Mesenteric fat pad (tissue), 1 donor: ENCODE measurements at places on chromosomes 3 and 15. TPM values are rescaled to one million over a fixed set of nuclear protein-coding genes. Genes with fewer than 3 reads are reported as not detected.

The CAPN7 gene
- total RNA-seq = 41.3 TPM

The COL6A5 gene
- not detected for total RNA-seq

DNA sequence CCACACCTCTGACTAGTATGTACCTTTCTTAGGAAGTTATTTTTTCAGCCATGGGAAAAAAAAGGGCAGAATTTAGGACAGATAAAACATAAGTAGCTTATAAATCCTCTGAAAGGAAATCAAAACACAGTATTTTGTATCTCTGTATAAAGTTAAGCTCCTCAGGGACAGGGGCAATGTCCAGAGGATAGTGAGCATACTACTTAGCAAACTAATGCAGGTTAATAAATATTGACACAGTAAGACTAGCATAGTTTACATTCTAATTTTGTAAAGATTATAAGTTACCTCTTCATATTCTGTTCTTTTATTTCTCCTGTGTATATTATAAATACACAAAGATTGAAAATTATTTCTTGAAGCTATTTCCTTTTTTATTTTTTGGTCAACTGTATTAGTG, 2.1 kb downstream of the UBE3A start:
- DNase-seq = no peak

GRCh38 chr3:35635926-35636683, 3.2 kb upstream of the ARPP21 start:
- DNase-seq = no peak

The TUSC7 gene
- total RNA-seq = not detected

- DNase-seq = no peak
These were observed 871.0 kb upstream of the CFAP20DC start for GRCh38 chr3:59920822-59921221.

DNA sequence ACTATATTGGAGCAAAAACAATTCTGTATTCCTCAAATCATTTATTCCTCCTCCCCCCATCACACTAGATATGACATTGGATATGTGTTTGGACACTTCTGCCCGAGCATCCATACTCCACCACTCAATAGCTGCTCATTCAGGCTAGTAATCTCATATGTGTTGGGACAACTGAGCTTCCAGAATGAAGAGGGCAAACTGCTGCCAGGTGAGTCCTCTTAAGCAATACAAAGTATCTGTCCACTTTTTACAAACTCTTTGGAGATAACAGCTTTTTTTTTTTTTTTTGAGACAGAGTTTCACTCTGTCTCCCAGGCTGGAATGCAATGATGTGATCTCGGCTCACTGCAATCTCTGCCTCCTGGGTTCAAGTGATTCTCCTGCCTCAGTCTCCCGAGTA, 5.4 kb upstream of the TNFSF10 start:
- DNase-seq = no peak

DNA sequence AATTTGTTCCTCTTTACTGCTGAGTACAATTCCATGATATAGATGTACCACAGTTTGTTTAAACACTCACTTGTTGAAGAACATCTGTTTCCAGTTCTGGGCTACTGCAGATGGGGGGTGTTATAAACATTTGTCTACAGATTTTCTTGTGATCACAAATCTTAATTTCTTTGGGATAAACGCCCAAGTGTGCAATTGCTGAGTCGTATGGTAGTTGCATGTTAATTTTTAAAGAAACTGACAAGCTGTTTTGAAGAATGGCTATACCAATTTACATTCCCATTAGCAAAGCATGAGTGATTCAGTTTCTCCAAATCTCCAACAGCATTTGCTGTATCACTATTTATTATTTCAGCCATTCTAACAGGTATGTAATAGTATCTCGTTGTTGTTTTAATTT, 242.0 kb upstream of the MRPL3 start:
- DNase-seq = no peak

The AGBL1 gene
- not detected for total RNA-seq

- no peak for DNase-seq
These were observed 309.4 kb upstream of the WNT5A start for GRCh38 chr3:55796533-55796932.

GRCh38 chr3:127044996-127045395, 62.1 kb downstream of the PLXNA1 start:
- DNase-seq = no peak

- DNase-seq = no peak
These were observed 33.3 kb downstream of the CA12 start for GRCh38 chr15:63348392-63348791.

GRCh38 chr3:160981217-160981938, 123.8 kb downstream of the B3GALNT1 start:
- DNase-seq = no peak

DNA sequence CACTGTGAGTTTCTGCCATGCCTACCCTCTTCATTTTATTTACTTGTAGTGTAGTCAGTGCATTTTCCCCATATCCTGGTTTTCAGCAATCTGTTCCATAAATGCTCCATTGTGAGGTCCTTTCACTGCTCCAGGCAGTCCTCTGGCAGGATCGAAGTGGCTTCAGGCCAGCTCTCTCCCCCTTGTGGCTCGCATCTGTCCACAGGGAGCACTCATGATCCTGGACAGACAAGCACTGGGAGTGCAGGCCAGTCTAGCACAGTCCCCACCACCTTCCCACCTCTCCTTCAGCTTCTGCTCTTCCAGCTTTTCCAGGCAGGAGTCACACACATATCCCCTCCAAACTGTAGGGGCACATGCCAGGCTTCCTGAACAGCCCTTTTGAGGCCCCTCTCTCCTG, 173.6 kb downstream of the PPM1L start:
- DNase-seq = no peak

The ZCWPW2 gene
- total RNA-seq = 0.51 TPM

The OSBPL10 gene
- 18.9 TPM for total RNA-seq

DNA sequence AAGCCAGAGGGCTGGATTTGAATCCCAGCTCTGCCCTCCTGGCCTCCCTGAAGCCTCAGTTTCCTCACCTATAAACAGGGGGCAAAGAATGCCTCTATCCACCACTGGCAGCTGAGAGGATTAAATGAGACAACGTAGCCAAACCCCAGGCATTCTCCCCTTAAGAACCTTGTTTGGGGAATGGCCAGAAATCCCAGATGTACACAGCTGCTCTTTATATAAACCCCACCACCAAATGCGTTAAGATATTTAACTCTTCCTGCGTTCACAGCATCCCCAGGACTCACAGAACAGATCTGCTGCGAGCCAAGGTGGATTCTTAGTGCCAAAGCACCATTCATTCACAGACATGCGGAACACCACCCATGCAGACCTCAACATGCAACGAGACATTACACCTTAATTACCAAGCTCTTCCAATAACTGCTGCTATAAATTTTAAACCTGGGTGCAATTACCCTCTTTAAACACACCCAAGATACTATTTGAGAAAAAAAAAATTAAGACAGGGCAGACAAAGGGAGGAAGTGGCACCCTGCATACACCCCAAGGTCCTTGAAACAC, 5.2 kb downstream of the TLE3 start:
- no peak for DNase-seq

GRCh38 chr15:40003116-40003916, 35.7 kb downstream of the SRP14 start:
- DNase-seq = no peak

DNA sequence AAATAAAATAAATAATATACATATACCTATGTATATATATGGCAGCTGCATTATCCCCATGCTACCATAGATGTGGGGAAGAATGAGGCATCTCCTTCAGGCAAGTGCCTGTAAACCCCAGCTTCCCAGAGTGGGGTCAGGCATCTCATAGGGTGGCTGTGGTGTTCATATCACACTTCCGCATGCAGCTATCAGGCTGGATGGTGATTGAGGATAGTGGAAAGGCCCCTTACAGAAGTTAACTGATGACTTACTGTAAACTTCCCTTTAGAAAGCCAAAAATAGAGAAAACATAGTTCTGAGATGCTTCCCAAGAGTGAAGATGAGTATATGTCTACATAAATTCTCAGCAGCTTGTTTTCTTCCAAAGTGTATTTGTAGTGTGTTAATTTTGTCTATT, 3.5 kb upstream of the PP2D1 start:
- no peak for DNase-seq

DNA sequence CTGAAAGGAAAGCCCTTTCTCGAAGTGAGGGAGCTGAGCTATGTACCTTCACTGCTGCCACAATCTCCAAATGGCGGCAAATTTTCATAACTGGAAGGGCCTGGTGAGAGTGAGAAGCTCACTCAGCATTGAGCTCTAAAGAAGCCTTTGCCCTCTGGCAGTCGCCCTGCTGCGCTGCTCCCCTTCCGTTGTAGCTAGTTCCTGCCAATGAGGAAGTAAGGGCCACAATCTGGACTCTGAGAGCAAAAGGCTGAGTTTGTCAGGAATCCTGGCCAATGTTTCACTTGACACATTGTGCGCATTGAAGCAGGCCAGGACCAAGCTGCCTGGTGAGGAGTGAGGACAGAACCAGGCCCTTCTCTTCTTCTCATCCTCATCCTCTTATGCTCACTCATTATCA, 579.5 kb downstream of the PDCD6IP start:
- no peak for DNase-seq

The ZNF80 gene
- not detected for total RNA-seq

The PIGZ gene
- 10.2 TPM for total RNA-seq

DNA sequence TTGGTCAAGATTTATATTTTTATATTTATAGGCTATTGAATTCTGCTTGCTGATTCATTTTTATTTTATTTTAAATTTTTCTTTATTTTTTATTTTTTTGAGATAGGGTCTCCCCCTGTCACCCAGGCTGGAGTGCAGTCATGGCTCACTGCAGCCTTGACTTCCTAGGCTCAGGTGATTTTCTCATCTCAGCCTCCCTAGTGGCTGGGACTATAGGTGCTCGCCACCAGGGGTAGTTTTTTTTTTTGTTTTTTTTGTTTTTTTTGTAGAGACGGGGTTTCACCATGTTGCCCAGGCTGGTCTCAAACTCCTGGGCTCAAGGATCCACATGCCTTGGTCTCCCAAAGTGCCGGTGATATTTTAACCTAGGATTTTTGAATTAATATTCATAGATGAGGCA, 31.2 kb downstream of the NR2E3 start:
- no peak for DNase-seq

The ITGB5 gene
- 339 TPM for total RNA-seq

- DNase-seq = no peak
These were observed 37.8 kb downstream of the DLG1 start for GRCh38 chr3:197260491-197261163.

The NANOGP8 gene
- not detected for total RNA-seq

DNA sequence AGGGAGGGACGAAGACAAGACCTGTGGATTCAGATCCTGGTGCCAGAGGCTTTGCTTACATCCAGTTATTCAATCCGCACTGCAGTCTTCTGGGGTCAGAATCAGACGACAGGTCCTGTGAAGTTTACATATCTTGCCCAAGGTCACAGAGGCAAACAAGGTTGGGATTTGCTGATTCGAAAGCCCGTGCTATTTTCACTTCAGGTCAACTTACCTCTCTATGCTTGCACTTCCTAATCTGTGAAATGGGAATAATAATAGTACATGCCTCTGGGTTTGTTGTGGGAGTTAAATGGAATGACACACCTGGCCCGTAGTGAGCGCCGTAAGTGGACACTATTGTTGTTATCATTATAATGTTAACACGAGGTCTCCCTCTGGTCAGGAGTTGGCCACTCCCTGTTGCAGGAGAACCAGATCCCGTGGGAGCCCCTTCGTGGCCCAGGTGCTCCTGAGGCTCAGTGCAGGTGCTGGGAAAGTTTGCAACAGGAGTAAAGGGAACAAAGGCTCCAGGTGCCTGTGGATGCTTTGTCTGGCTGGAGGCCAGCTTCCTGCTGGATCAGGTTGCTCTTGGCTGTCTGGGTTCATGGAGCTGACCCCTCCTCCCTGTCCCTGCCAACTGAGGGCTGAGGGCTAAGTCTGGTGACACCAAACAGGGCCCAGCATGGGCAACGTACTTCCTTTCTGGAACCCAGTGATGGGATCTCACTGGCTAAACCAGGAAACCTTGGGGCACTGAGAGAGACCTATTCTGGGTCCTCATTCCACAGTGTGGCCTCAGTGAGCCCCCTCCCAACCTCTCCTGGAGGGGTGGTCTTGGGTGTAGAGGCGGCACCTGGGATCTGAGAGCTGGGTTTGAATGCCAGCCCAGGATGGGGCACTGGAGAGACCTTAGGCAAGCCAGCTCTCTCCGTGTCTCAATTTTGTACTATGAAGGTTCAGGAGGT, 40.1 kb upstream of the SEMA4B start:
- no peak for DNase-seq

DNA sequence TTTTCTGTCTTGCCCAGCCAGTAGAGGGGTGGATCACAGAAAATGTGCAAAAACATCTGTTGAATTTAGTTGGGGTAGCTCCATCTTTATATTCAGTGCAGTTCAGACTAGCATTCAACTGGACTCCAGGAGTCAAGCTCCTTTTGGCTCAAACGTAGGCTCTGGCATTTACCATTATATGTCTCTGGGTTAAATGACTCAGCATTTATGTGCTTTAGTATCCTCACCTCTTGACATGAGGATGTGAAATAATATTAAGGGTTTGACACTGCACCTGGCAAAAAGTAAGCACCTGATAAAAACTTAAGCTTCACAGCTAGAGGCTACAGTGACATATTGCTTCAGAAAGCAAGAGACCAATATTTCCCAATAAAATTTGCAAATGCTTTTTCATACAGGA, 14.8 kb downstream of the PRC1 start:
- DNase-seq = no peak

The ANO10 gene
- total RNA-seq = 44.5 TPM

The CAMK1 gene
- total RNA-seq = 98.6 TPM

The TMCO5A gene
- not detected for total RNA-seq

DNA sequence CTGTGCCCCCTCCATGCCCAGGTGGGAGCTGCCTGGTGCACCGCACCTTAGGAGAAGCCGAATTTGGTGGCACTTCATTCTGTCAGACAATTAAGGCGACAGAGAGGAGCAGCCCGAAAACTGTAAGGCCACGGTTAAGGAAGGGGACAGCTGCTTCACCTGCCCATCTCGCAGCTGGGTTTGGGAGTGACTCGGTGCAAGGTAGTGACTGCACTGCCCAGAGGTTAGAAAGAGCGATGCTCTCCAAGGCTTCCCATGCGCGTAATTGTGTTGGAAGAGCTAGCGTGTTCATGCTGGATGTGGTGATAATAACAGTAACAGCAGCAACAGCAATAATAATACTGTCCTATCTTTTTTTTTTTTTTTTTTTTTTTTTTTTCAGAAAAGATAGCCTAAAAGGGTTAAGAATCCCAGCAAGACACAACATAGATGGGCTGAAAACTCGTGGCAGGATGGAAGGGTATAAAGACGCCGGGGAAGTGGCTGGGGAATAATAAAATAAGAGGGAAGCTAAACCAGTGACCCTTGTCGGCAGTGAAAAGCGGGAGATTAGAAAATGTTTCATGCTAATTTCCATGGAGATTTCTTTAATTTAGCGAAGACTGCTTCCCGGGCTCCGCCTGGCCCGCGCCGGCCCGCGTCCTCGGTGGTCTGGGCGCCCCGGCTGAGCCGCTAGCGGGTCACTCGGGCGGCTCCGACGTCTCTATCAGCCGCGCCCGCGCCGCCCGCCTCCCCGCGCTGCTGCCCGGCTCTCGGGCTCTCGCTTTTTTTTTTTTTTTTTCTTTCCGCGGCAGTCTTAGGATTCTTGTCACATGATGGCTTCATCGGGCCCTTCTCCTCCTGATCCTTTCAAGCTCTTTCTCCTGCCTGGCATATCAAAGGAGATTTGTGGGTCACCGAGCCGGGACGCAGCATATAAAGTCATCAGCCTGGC, 617.1 kb downstream of the NR2F2 start:
- no peak for DNase-seq
